NAMALWA (cell line): ENCODE measurements at places on chromosomes 5 and 9.

GRCh38 chr5:58816181-58816731 is 233.4 kb downstream of the RAB3C start:
- DNase-seq = no peak

DNA sequence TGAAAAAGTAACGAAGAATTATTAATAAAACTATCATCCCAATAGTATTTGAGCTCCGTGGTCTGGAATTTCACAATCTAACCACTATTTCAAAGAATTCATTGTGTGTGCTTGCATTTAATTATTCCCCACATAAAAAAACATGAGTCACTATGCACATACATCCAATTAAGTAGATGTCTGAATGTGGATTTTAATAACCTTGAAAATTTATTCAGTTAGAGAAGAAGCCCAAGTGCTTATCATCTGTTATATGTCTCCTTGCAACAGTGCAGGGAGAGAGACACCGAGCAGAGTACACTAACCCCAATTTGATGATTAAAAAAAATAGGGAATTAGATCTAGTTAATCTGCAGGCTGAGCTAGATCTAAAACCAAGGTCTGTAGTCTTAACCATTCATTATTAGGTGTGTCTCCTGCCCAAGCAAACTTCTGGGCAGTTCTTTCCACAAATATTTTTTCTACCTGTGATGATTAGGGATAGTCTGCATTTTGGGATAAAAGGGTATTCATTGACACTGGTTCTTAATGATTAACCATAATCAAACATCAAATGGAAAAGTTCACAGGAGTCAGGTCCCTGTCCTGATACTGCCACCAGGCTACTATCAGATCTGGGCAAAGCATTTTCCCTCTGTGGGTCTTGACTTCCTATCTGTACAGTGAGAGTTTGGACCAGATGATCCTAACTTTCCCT is 164.2 kb downstream of the GRIA1 start:
- no peak for DNase-seq

- no peak for DNase-seq
These were observed 1211.1 kb upstream of the CDH18 start for GRCh38 chr5:21199087-21199486.

DNA sequence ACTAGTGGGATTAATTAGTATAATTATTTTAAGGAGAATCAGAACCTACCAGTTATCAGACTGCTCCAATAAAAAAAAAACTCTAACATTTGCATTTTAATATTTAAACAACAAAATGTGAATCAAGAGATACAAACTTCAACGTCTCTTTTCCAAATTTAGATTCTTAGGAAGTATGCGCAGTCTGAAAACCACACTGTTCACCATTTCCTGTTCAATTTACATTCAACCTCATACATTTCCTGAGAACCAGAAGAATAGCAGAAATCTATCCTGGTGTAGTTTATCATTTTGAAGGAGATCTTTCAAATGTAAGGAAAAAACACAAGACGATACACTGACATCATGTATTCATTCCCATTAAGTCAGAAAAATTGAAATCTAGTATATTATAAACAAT is 869.2 kb downstream of the EFNA5 start:
- DNase-seq = no peak

DNA sequence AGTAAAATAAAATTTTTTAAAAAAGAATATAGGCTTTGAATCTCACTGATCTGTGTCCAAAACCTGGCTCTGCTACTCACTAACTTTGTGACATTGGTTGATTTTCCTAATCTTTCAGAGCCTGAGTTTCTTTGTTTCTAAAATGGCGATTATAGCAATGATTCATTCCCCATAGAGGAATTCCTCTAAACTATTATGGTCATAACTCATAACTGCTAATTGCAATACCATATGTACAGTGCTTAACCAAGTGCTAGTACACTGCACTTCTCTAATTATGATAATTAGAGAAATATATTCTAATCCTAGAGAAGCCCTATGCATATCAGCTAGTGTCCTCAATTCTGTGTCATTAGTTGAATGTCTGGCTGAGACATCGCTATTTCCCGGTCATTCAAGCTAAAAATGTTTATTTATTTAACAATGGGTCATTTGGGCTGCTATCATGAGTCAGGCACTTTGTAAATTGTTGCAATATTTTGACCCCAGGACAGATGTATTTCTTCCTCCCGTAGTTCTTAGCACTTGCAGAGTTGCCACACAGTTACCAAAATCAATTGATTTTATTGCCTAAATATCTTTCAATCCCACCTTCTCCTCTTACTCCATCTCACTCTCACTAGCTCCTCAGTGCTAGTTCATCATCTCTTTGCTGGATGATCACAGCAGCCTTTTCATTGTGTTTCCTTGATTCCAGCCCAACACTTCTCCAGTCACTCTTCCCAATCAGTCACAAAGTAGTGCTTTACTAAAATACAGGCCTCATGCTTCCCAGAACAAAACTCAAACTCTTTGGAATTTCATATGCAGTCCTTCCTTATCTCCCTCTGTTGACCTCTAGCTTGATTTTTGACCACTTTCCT is 200.9 kb upstream of the PAPPA start:
- no peak for DNase-seq
